SJSA1 (cell line): ENCODE measurements at places on chromosomes 1 and 21.

DNA sequence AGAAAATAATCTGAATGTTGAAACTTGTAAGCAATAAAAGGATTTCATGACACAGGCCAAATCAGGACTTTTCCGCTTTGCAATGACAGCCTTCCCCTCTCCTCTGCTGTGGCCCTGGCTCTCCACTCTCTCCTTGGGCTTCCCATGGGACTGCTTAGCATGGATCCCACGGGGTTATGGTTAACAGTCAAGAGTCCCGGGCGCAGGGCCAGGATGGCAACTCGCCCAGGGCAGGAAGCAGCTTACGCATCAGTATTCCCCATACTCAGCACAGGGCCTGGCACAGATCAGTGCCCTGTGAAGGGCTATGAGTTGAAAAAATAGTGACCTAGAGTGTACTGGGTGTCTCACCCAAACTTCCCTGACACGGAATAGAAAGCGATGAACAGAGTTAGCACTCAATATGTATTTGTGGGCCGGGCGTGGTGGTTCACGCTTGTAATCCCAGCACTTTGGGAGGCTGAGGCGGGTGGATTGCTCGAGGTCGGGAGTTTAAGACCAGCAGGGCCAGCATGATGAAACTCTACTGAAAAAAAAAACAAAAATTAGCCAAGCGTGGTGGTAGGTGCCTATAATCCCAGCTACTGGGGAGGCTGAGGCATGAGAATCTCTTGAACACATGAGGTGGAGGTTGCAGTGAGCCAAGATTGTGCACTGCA, 29.1 kb upstream of the GRHL3 start:
- peak; percentile 68 for DNase-seq

DNA sequence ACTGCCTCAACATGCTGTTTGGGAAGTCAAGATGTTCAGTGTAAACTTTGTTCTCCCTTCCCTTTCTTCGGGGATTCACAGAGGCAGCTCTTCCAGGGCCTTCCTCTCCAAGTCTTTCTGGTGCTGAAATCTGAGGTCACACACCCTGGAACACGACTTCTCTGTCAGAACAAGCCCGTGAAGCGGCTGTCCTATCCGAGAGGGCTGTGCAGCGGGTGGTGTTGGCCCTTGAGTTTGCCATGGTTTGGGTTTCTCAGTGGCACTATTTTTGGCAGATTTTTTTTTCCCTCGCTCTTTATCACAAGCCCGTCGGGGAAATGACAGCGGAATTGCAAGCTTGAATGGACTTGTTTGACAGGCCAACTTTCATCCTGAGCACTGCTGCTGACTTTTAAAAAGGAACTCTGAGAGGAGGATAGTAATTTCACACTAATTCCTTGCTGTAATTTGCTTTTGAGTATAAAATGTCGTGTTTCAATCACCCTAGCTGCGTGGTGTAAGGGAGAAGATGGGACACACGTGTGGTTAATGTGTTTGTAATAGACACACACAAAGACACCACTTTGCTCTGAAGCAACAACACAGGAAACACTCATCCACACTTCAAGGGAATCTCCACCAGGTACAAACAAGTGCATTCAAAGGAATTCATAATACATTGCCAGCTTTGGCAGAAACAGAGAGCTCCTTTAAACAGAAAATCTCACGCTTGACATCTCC, 60.1 kb upstream of the TARBP1 start:
- DNase-seq = no peak

DNA sequence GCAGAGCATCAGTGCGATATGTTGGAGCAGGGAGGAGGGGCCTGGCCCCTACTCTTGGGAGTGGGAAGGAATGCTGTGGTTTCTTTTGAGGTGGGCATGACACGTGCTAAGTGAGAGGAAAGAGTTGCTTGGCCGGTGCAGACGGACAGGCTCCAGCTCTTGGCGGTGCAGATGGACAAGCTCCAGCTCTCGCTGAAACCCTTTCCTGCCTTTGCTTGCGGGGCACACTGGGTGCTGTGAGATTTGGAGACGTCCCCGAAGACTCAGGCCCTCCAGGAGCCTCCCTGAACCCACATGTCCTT, 15.9 kb downstream of the PDXK start:
- no peak for DNase-seq

DNA sequence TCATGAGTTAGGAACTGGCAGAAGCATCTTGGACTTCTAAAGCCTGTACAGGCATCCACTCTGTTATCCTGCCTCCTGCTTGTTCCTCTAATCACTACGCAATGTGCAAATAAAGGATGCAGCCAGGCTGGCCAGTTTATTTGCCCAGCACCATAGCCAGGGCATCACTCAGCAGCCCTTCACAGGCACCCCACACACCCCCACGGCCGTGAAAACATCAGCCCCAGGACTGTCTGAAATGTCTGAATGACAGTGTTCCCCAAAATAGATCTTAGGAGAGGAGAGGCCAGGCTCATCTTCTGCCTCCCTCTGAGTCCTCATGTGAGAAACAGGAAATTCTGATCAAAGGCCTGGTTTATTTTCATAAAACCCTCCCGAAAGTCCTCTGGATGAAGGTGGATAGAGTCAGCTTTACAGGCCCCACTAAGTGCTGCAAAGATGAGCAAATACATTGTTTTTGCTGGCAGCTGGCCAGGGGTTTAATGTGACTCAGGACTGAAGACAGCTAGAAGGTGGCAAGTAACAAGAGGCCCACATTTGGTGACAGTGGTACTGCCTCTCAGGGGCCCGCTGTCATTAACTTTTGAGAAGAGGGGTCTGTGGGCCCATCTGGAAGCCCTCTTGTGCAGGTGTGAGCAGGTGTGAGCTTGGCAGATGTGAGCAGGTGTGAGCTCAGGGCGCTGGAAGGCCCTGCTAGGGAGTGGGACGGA, 32.9 kb downstream of the GRHL3 start:
- DNase-seq = peak; percentile 44

DNA sequence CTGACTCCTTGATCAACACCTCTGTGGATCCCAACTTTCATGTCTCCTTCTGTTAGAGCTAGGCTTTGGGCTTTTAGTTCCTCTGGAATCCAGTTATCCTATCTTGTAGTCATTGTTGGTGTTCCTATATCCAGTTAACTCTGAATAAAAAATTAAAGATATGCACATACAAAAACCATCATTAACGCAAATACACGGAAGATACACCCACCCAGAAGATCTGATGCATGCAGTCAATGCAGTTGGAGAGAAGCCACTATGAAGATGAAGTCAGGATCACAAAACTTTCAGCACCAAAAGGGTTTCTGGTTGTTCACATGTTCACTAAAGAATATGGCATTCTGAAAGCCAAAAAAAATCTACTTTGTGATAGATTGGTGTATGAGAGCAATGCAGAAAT, 123.6 kb upstream of the LHX8 start:
- no peak for DNase-seq

- DNase-seq = no peak
Measured at GRCh38 chr1:202361701-202362100, 13.2 kb downstream of the PPP1R12B start.

DNA sequence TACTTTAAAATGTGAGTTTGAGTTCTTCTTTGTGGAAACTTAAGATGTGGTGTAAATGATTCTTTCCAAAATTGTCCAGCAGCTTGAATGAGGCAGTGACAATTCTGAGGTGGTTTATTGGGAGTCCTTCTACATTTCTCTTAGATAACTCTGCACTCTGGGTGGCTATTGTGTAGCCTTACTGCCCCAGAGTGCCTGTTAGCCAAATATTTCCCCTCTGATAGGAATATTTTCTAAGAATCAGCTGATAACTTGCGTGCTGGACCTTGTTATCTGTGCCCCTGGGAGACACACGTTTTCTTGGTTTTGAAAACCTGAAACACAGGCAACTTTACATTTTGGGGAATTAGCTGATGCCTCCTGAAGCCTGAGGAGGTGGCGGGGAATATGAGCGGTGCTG, 91.6 kb downstream of the CD247 start:
- no peak for DNase-seq

DNA sequence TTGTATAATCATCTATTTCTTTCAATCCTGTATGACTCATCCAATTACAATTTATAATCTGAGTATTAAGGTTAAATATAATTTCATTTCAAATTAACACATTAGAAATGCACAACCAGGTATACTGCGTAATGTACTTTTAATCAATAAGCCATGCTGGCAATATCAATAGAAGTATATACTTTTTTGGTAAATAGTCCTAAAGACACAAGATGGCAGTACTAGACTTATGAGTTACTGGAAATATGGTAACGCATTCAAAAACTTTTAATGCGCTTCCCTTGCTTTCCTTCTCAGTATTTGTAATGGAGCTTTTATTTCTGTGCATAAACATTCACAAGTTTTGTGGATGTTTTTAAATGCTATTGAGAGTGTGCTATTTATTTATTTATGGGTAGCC, 1162.0 kb upstream of the TMPRSS15 start:
- DNase-seq = no peak

DNA sequence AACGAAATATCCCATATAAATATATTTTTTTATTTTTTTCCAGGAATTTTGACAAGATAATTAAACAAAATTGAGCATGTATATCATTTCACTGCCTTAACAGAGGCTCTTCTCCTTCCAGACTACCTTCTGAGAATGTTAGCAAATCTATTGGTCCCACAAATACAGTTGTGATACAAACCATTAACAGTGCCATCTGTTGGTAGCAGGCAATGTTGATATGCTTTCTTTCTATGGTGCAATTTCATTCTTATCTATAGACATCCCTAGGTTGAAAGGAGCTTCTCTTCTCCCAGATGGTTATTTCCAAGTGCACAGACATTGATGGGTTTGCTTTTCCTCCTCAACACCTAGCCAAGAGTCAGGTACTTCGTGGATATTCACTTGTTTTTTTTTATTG, 303.6 kb downstream of the USH2A start:
- DNase-seq = peak; percentile 4

GRCh38 chr1:18951416-18951815, 5.1 kb downstream of the IFFO2 start:
- DNase-seq = no peak

DNA sequence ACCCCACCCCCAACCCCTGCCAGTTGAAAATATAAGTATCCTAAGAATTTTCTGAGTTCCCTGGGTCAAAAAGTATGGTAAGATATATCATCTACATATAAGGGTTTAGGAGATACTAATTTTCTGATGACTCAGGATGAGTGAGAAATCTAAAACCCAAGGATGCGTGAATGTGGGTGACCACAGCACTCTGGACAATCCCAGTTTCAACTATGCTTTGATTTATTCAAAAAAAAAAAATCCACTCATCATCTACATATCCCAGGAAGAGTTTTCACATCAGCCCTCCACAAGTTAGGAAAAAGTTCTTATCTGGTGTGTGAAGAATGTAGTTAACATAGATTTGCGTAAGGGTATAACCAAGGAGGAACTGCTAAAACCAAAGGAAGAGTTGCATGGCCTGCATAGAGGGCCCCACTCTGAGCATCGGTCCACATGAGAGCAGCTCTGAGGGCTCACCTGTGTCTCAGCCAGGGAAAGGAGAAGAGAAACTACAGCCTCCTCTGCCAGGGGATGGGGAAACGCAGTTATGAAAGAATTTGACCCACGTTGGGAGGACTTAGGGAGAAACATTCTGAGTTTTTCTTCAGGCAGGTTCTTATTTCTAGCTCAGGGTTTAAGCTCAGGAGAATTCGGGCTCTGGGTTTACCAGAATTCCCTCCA, 18.8 kb downstream of the LAMB3 start:
- no peak for DNase-seq

DNA sequence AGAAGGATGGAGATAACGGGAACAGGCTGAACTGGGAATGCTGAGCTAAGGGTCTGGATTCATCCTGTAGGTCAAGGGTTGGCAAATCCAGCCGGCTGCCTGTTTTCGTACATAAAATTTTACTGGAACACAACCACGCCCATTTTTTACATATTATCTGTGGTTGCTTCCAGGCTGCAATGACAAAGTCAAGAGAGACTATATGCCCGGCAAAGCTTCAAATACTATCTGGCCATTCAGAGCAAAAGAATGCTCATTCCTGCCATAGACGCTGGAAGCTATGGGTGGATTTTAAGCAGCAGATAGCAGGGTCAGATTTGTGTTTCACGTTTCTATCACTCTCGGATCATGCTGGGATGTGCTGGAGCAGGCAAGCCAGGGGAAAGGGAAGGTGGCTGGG, 137.9 kb upstream of the EDN2 start:
- no peak for DNase-seq
